Spinal cord (tissue), 10 donors: ENCODE measurements at places on chromosomes 3 and 15. TPM values are rescaled to one million over a fixed set of nuclear protein-coding genes. Genes with fewer than 3 reads are reported as not detected.

Gene GANC
- 24.8 TPM for total RNA-seq

Gene FRMD5
- 8.9 TPM for total RNA-seq

Gene RTP3
- not detected for total RNA-seq

Gene PEX5L
- total RNA-seq: 16.4 TPM

DNA sequence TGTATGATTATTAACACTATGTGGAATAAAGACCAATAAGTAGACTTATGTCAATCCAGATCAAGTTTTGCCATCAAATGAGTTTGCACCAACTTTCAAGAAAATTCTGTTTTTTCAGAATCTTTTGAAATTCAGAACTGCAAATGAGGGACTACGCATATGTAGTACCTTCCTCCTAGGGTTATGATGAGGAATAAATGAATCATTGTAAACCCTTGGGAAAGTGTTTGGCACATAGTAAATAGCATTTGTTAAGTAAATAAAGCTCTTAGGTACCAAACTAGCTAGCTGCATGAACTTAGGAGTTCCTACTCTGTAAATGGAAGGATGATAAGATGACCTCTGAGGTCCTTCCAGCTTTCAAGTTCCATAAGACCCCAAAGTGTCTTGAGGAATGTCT lies 242.6 kb upstream of the SETMAR start:
- no peaks in the 10 kb centered on the region for H3K36me3 ChIP-seq
- no peak overlapping the region for H3K4me3 ChIP-seq
- no peaks in the 10 kb centered on the region for H3K4me1 ChIP-seq
- no peak overlapping the region for H3K27ac ChIP-seq
- no peaks in the 10 kb centered on the region for H3K27me3 ChIP-seq

DNA sequence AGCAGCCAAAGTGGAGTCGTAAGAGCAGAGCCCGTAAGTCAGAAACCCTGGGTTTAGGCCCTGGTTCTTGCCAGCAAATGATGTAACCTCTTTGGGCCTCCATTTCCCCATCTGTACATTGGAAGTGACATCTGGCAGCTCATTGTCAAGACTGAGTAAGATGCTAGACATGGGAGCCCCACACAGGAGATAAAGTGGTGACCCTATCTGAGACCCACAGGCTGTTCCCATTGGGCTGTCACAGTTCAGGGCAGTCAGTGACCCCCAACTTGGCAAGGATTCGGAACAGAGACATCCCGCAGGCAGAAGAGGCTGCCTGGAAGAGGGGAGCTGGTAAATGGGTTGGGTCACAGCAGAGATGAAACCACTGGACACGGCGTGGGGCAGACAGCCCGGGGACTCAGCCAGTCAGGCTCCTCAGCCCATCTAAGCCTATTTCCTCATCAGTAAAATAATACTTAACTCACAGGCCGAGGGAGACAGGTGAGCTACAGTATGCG lies 1.8 kb downstream of the CLN6 start:
- H3K36me3 ChIP-seq: no peaks in the 10 kb centered on the region
- H3K4me3 ChIP-seq: no peak overlapping the region
- no peaks in the 10 kb centered on the region for H3K27me3 ChIP-seq
- H3K27ac ChIP-seq: no peak overlapping the region
- DNase-seq: no peak

DNA sequence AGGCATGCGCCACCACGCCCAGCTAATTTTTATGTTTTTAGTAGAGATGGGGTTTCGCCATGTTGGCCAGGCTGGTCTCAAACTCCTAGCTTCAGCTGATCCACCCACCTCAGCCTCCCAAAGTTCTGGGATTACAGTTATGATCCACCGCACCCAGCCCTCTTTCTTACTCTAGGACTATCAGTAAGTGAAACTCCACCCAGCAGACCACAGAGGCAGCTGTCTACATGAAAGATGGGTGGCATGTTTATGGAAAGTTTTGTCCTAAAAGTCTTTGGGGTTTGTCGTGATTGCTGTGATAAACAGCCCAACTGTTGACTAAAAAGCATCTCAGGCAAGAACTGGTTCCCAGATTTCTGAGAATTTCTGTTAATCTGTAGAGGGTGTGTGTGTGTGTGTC lies 10.9 kb downstream of the ARL6IP5 start:
- H3K36me3 ChIP-seq: peaks cover 12% of the 10 kb centered on the region
- no peaks in the 10 kb centered on the region for H3K27me3 ChIP-seq
- no peak for DNase-seq
- H3K4me1 ChIP-seq: peaks cover 18% of the 10 kb centered on the region
- no peak overlapping the region for H3K27ac ChIP-seq
